ENCODE measurements at places on chromosomes 13 and 19.

GRCh38 chr13:41561170-41561569 lies 103.8 kb downstream of the RGCC start:
- no peak for DNase-seq

DNA sequence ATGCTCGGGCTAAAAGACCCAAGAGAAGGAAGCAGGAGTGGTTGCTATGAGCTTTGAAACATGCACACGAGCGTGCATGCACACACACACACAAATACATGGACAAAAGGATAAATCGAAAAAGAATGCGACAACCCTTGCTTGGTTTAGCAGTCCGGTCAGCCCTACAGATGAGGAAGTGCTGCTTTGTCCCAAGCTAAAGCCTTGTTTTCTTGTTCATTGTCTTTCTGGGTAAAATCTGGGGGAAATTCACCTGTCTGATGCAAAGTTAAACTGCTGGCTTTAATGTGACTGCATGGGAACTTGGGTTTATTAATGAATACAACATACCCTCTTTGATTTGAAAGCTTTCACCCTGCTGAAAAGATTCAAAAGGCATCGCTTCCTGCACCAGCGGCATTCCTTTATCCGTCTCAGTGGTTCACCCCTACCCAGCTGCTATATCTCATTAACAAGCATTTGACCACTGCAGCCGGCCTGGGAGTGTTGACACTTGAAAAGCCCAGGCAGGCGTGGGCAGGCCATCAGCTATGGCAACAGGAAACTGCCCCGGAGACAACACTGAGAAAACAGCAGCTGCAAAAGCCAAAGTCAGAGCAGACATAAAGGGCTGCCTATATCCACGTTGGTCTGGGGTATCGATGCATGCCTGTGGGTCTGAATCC lies 301.7 kb downstream of the NDFIP2 start:
- DNase-seq = no peak

- no peak for DNase-seq
Observed at GRCh38 chr19:9819596-9819909, 674 bp upstream of the FBXL12 start.

DNA sequence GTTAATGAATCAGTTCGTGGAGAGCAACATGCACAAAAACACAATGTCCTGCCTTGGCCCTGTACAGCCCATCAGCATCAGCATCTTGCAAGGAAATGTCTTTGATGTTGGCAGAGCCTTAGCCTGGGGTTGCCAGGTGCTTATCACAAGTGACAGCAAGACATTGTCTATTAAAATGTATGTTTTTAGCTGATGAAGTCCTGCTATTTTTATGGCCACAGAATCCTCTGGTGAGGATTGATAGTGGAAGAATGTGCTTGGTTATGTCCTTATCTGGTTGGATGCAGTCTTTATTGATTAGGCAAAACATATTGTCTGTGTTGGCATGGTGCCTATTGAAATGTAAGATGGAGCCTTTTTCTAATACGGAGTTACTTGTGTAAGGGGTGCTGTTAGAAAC lies 1427.0 kb upstream of the MIR17HG start:
- DNase-seq = no peak

DNA sequence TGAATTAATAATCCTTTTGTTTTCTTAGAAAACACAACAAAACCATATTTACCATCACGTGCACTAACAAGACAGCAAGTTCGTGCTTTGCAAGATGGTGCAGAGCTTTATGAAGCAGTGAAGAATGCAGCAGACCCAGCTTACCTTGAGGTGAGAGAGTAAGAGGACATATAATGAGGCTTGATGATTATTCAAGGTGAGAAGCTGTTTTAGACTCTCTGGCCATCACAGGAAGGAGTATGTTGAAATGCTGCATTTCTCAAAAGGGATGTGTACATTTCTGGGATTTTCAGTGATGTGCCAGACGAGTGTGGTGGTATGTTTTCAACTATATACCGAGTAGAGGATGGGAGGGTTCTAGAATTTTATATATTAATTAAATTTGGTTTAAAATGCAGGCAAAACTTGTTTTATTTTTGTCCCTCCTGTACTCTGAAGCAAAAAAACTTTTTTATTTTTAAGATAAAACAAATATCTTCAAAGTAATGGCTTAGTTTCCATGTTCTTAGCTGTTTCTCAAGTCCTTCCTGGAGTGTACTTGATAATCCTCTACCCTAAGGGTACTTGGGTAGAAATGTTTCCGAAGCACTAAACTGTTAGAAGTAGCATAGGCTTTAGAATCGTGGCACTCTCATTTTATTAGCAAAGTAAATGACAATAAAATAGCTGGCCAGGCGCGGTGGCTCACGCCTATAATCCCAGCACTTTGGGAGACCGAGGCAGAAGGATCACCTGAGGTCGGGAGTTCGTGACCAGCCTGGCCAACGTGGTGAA lies 51.1 kb downstream of the N4BP2L1 start:
- DNase-seq = no peak

DNA sequence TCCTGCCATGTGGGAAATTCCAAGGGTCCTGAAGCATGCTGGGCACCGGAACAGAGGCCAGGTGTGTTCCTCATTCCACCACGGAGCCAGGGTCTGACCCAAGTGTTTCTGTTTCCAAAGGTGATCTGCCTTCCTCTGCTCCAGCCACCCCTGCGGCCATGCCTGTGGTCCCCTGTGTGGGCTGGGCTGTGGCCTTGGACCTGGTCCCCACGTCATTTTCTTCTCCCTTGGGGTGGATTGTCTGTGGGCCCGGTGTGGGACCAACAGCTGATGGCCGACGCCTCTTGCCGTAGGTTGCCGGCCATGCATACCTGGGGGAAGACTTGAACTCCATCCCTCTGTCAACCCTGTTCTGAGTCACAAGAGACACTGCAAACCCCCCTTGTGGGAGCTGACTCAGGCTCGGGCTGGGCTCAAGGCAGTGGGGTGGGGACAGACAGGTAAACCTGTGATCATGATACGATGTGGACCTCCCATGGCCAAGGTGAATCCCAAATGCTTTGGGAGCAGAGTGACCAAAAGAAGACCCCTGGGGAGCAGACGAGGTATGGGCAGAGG lies 35.0 kb downstream of the ATP11A start:
- no peak for DNase-seq

- DNase-seq = peak; percentile 37
Observed at GRCh38 chr19:38224014-38224862, at the start of gene DPF1. TSS of gene DPF1 (minus strand) at chr19:38224222. CDS start at chr19:38224142, 80 bp downstream.

DNA sequence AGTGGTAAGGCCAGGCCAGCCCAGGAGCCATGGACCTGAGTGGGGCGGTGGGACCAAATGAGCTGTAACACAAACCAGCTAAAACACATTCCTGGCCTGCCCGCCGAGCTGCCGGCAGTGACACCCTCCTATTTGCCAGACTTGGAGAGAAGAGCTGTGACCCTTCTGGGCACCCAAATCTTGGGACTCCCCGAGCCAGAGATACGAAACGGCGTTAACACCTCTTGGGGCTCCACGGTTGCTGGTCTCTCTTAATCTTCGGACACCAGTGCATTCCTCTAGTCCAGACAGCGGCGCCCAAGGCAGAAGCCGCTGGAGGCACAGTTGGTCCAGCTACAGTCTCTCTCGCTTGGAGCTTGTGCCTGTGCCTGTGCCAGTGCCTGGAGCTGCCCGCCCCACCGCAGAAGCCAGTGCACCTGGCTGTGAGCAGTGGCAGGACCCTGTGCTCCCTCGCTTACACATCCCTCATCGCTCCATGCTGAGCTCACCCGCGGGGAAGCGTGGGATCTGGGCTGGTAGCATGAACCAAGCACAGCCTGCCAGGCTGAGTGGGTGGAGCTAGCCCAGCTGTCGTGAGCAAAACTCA lies 147.2 kb upstream of the KLHL1 start:
- no peak for DNase-seq

- DNase-seq = peak; percentile 74
Observed at GRCh38 chr13:46295491-46296114, 83.9 kb downstream of the LRRC63 start.

DNA sequence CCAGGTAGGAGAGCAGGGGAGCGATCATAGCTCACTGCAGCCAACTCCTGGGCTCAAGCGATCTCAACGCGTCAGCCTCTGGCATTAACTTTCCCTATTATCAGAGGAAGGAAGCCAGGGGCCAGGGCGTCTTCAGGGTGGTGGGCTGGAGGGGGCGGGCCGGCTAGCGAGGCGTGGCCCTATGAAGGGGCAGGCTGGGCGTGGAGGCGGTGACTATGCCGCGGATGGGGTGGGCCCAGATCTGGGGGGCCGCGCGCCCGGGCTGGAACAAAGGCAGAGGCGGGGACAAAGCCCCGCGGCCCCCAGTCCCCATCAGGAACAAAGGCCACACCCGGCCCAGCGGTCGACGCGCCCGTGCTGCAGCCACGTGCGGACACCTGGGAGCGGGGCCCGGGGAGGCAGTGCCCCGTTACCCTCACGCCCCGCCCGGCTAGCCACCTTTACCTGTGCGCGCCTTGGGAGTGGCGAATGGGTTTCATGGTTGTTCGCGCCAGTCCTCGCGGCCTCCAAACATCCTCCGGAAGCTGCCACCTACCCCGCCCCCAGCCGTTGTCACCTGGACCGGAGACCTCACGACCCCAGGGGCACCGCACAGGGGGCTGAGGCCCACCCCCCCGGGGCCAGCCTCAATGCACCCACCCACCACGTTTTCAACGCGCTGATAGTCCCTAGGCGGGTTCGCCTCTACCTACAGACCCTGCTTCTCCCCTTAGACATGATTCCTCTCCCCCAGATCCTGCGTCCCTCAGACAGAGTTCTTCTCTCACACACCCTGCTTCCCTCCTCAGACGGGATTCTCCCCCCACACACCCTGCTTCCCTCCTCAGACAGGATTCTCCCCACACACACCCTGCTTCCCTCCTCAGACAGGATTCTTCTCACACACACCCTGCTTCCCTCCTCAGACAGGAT lies 5.4 kb upstream of the TRIM28 start:
- DNase-seq = peak; percentile 49

GRCh38 chr19:2973229-2973628 lies 4.1 kb upstream of the TLE6 start:
- DNase-seq = no peak

GRCh38 chr13:68410007-68410406 lies 1179.9 kb upstream of the PCDH9 start:
- no peak for DNase-seq

DNA sequence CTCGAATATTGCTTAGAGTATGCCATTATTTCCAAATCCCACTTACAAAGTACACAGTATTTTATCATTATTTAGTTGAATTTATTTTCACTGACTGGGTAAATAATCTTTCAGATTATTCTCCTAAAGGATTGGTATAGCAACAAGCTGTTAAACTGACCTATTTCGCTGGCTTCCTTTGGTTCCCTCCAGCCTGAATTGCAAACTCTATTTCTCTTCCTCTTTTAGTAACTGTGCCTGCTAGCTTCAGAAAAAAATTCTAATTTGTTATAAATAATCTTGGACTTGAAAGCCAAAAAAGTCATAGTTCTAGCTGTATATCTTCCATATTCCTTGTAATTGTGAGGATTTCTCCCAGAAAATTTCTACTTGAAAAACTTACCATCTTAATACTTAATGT lies 15.0 kb upstream of the CCNA1 start:
- DNase-seq = no peak

DNA sequence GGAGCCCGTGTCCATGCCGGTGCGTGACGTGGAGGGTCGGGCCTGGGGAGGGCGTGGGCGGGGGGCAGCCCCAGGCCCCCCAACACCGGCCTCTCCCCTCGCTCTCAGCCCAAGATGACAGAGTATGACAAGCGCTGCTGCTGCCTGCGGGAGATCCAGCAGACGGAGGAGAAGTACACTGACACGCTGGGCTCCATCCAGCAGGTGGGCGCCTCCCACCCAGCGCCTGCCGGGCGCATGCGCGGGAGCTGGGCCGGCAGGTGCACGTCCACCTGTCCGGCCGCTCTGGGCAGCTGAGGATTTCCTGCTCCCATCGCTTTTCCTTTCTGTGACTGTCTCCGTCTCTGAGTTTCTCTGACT lies 49.8 kb downstream of the VAV1 start:
- DNase-seq = no peak

- DNase-seq = peak; percentile 95
Observed at GRCh38 chr19:7636691-7637373, at the start of gene STXBP2. TSS of gene STXBP2 (plus strand) at chr19:7637110. CDS start at chr19:7637150, 40 bp downstream.

GRCh38 chr13:41216160-41216559 lies 21.8 kb upstream of the KBTBD7 start:
- DNase-seq = no peak

GRCh38 chr13:41411522-41411921 lies 45.8 kb upstream of the RGCC start:
- DNase-seq = peak; percentile 45

DNA sequence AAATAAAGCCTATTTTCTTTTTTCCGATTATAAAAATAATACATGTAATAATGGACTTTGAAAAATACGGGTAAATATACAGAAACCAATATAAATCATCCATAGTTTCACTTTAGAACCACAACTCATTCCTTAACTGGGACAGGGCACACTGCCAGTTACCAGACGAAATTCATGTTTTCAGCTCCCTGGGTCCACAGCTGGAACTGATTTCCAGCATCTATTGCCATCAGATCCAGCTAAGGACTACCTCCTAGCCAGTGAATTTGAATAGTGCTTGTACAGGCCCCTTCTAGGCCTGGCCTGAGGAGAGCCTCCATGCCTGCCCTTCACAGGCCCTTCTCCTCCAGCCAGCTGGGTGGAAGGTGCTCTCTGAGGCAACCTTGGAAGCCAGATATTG lies 30.0 kb upstream of the ATP12A start:
- DNase-seq = no peak

- DNase-seq = no peak
Observed at GRCh38 chr13:52845766-52846566, 2.5 kb downstream of the PCDH8 start.

DNA sequence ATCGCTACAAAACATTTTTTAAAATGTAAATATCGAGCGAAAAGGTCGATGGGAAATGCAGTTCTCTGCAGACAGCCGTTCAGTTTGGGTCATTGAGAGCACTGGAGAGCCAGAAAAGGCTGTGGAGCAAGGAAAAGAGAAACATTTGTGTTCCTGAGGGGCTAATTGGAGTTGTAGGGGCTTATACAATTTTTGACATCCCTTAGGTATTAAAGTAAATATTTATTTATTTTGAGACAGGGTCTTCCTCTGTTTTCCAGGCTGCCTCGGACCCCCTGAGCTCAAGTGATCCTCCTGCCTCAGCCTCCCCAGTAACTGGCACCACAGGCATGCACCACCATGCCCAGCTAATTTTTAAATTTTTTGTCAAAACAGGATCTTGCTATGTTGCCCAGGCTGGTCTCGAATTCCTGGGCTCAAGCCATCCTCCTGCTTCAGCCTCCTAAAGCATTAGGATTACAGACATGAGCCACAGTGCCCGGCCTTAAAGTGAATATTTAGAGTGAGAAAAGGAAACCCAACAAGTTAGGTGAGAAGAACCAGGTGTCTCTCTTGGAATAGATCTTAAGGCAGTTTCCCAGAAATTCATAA lies 825 bp upstream of the YIF1B start:
- DNase-seq = no peak

- DNase-seq = peak; percentile 40
Observed at GRCh38 chr13:50255639-50256038, 240.4 kb downstream of the KCNRG start.

DNA sequence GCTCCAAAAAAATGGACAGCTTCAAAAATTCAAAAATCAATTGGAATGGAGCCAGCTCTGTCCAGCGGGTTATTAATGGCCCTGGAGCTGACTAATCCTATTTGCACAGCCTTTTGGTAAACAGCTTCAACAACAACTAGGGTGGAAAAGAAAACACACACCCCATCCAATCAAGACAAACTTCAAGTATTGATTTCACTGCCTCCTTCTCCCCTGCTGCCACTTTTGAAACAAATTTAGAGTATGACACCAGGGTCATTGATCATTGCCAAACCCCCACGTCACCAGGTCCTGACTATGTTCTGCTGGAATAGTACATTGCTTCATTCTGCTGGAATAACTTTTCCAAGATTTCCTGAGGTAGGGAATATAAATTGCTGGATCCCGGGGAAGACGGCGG lies 56.8 kb upstream of the GTF3A start:
- no peak for DNase-seq

GRCh38 chr19:402786-403185 lies 6.2 kb downstream of the C2CD4C start:
- no peak for DNase-seq

Measured in CD4-positive, alpha-beta T cell treated with Interleukin-12 subunit alpha and Interleukin-12 subunit beta, for 1 hour (primary cell).